ENCODE measurements at places on chromosomes 13 and 19.

DNA sequence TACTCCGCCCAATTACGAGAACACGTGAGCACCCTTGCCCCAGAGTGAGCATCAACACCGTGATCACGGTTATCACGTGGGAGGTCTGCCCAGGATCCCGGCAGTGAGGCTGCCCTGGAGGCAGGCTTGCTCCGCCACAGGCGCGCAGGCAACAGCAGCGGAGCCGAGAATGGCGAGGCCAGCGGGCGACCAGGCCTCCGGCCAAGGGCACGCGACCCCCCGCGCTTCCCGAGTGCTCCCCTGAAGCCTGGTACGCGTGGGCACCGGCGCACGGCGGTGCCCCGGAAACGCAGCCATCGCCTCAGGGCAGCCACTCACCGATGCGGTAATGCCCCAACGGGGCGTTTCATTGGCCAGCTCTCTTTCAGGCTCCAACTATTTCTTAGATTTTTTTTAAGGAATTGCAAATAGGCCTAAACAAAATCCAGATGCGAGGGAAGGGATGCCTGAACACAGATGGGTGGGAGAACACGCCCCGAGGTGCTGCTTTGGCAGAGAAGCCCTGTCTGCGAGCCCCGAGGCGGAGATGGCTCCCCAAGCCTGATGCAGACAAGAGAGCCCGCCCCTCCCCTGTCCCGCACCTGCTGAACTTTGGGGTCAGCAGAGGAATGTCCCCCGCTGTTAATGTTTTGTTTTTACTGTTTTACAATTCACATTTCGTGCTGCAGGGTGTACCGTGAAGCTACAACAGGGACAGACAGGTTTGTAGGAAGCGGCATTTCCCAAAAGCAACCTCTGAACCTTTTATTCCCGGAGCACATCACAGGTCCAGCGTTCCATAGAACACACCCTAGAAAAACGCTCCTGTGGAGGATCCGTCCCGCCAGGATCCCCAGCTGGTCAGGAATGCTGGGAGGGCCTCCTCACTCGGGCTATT is 132.7 kb downstream of the ZDHHC20 start:
- no peak for DNase-seq

DNA sequence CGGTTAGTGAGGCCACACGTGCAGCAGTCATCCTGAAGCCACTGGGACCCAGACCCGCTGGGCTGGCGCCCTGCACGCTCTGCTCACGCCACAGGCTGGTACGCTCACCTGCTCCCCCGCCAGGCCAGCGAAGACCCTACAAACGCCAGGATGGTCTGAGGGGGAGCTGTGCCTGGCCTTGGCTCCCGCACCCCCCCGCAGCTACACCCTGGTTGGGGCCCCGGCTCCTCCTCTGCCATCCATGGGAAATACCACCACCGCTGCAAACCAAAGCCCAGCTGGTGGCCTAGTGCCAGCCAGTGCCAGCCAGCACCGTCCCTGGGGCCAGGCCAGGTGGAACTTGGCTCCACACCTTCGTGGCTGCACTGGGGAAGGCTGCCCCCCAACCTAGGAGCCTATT is 23.3 kb upstream of the CACTIN start:
- no peak for DNase-seq

- DNase-seq, result no peak
Measured at GRCh38 chr13:43514311-43514710, 272.5 kb downstream of the ENOX1 start.

DNA sequence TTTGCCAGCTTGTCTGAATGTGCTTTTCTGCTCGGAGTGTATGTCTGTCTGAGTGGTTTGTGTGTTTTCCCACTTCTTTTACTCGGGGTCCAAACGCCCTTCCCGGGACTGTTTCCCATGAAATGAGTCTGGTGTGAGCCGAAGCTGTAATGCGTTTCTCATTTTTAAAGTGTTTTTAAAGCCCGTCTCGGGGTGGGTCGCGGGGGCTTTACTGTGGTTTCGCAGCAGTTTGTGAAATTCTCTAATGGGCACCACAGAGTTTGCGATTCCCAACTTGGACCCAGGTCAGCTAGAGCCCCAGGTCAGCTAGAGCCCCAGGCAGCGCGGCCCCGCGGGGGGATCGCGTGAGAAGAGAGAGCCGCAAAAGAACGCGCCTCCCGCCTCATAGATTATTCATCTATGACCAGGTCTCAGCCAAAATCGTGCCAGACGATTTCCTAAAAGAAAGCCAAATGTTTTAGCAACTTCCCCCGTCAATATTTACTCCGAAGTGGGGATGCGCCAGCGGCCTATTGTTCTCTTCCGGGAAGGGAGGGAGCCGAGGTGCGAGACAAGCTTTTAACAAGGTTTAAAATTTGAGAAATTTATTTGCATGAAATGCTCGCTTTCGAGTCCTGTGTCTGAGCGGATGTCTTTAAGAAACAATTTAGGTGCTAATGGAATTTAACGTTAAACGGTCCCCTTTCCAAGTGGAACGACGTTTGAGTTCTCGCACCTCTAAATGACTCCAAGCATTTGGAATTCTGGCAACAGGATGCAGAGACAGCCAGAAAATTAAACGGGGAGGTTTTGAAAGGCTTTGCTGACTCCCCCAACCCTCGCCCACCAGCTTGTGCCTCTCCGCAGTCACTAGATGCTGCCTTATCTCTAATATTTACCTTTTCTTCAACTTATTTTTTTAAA is 2.2 kb downstream of the ZIC2 start:
- no peak for DNase-seq

Measured in thoracic aorta (tissue), 2 donors.